AG04449 (cell line): ENCODE measurements at places on chromosomes 5 and 9.

GRCh38 chr5:31153521-31153920 is 40.0 kb upstream of the CDH6 start:
- no peak for DNase-seq

- DNase-seq: no peak
These were observed 19.9 kb downstream of the NOTCH1 start for GRCh38 chr9:136525841-136526499.

DNA sequence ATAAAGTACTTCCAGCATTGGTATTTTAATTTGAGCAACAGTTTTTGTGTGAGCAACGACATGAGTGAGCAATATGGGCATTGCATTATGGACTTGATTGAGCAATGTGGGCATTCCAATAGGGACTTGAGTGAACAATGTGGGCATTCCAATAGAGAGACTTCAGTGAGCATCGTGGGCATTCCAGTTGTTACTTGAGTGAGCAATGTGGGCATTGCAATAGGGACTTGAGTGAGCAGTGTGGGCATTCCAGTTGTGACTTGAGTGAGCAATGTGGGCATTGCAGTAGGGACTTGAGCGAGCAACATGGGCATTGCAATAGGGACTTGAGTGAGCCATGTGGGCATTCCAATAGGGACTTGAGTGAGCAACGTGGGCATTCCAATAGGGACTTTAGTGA is 52.2 kb downstream of the ZCCHC7 start:
- no peak for DNase-seq

GRCh38 chr5:40932766-40933165 is 23.5 kb downstream of the C7 start:
- no peak for DNase-seq

GRCh38 chr5:90096415-90097081 is 313.0 kb downstream of the CETN3 start:
- DNase-seq: peak; percentile 17

DNA sequence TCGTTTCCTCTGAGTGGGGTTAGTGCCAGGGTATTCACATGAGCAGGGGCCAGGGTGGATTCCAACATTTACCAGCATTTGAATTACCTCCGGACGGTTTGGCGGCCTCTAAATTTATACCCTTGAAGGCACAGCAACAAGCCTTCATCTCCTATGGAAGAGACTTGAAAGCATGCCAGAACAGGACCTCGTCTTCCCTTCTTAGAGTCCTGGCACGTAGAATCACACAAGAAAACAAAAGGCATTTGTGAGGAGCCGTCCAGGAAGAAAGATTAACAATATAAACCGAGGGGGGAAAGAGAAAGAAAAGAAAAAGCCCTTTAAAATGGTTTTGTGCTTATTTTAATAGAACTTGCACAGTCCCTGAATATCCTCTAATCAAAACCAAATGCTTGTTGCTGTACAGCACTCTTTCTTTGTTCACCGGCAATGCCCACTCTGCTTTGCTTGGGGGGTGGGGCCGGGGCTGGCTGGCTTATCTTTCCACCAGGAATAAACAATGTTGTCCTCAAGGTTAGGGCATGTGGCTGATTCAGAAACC is 575.8 kb upstream of the ZNF462 start:
- DNase-seq: no peak

DNA sequence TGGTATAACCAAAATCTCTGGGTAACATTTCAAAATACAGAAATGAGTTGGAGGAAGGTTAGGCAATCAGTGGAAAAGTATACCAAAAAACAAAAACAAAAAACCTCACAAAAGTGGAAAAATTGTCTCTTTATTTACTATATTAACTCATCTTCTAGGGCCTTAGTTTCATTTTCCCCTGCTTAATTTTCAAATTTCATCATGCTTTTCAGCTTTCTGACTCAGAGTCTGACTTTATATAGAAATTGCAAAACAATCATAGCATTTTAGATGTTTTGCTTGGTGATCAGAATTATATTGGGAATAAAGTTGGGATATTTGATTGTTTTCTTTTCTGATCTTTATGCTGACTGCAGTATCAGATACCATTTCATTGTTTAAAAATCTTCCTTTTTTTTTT is 257.0 kb upstream of the PRR16 start:
- no peak for DNase-seq

DNA sequence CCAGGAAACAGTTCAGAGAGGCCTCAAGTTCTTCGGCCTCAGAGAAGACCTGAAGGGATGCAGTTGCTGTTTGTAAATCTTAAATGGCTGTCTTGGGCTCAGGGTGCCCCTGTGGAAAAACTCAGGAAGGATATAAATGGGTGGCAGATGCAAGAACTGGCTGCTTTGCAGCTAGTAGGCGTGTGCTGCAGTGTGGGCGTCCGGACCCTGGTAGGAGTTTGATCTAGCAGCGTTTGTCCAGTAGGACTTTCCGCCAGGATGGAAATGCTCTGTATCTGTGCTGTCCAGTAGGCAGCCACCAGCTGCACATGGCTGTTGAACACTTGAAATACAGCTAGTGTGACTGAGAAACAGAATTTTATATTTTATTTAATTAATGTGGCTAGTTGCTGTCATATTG is 7.7 kb downstream of the CDX1 start:
- no peak for DNase-seq

- no peak for DNase-seq
These were observed 56.8 kb downstream of the LIX1 start for GRCh38 chr5:97085459-97086181.

GRCh38 chr5:67095346-67096171 is 101.0 kb downstream of the CD180 start:
- DNase-seq: no peak

DNA sequence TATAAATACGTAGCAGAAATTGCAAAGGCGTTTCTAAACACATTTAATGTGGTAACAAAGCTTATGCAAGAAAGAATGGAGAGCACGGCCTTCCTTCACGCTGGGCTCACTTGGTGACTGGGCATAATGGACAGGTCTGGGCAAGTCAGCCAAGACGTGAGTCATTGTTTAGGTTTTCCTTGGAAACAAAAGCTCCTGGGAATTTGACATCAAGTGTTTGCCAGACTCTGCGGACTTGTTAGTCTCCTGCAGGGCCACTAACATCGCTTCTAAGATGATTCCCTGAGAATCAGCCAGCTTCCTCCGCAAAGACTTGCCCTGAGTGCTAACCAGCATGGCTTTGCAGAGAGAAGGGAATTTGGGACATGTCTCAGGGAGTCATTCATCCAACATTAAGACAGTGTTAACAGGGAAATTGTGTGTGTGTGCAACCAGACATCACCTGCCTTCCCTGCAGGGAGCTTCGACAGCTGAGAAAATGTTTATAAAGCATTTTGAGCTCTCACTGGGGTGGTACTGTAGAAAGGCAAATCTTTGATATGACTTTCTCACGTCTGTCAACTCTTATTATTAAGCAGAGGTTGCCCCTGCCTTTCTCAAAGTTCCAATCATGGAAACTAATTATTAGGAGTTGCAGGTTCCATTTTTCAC is 182.5 kb downstream of the NTRK2 start:
- no peak for DNase-seq

- no peak for DNase-seq
These were observed 49.5 kb upstream of the SARDH start for GRCh38 chr9:133787754-133788025.

DNA sequence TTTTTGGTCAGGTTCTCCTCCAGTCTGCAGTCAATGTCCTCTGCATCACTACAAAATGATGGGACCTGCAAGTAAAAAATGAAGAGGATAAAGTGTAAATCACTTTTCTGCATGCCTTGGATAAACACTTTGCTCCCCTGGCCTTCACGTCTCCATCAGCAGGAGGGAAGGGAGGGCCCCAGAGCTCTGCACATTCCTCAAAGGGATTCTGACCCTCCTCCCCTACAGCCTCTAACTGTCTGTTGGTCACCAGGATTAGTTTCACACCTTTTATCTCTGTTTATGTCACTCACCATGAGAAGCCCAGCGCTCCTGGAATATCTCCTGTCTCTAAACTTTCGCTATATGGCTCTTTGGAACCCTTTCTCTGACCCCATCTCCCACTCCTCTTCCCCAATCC is 103.3 kb downstream of the SVEP1 start:
- no peak for DNase-seq
